ENCODE measurements at places on chromosomes 2 and 18.

- DNase-seq: no peak
These were observed 41.6 kb downstream of the CABLES1 start for GRCh38 chr18:23176701-23177432.

GRCh38 chr18:25256439-25256838 lies 95.5 kb downstream of the ZNF521 start:
- DNase-seq: no peak

GRCh38 chr18:24402209-24402785 lies 4.7 kb upstream of the OSBPL1A start:
- DNase-seq: no peak

GRCh38 chr2:38666556-38666910 lies 619 bp downstream of the GALM start:
- DNase-seq: no peak
